Activated naive CD4-positive, alpha-beta T cell treated with anti-CD3 and anti-CD28 coated beads for 36 hours (primary cell): ENCODE measurements at places on chromosomes 2 and 18. TPM values are rescaled to one million over a fixed set of nuclear protein-coding genes. Genes with fewer than 3 reads are reported as not detected.

TLX2 gene
- 0.10 TPM for total RNA-seq

BIN1 gene
- 51.1 TPM for total RNA-seq

TUBA3E gene
- total RNA-seq: not detected

ADD2 gene
- total RNA-seq: 42.9 TPM

MARCHF4 gene
- not detected for total RNA-seq

SF3B1 gene
- total RNA-seq: 248 TPM

GALR1 gene
- total RNA-seq: not detected

ITGB6 gene
- total RNA-seq: not detected

EMILIN1 gene
- total RNA-seq: 0.15 TPM

RAB6C gene
- not detected for total RNA-seq
